ENCODE measurements at places on chromosomes 2 and 18. TPM values are rescaled to one million over a fixed set of nuclear protein-coding genes. Genes with fewer than 3 reads are reported as not detected.

GRCh38 chr2:1209761-1210160 lies 203.5 kb upstream of the TPO start:
- DNase-seq = no peak

DNA sequence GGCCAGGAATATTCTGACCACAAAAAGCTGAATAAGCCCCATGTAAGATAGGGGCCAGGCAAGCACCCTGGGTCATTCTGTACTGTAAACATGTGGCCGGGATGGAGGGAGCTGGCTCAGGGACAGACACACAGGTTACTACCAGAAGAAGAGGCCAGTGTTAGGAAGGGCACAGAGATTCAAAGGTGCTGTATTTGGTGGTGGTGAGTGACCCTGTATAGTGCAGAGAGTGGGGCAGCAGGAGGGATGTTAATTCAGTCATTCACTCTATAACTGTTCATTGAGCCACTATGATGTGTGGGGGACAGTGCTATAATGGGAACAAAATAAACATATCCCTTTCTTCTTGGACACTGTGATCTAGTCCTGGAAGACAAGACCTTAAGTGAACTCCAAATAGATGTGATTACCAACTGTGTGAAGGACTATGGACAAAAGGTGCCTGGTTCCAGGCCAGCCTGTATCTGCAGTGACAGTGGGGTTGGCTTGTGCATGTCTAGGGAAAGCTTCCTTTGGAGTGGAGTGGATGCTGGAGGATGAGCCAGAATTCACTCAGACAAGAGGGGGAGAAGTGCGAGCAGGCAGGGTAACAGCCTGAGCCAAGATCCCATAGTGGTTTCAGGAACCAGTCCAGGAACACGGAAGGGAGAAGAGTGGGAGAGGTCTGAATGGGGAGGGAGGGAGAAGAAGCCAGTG lies 8.3 kb downstream of the MOCOS start:
- no peak for DNase-seq

- no peak for DNase-seq
Measured at GRCh38 chr18:55390898-55391297, 197.1 kb downstream of the TCF4 start.

HOXD9 gene
- not detected for total RNA-seq

- no peak for DNase-seq
Measured at GRCh38 chr18:36211612-36212065, 24.3 kb downstream of the MOCOS start.

- DNase-seq = no peak
Measured at GRCh38 chr18:58466636-58467205, 162.2 kb downstream of the ALPK2 start.

- no peak for DNase-seq
Measured at GRCh38 chr2:174693344-174693743, 70.9 kb downstream of the CHRNA1 start.

DNA sequence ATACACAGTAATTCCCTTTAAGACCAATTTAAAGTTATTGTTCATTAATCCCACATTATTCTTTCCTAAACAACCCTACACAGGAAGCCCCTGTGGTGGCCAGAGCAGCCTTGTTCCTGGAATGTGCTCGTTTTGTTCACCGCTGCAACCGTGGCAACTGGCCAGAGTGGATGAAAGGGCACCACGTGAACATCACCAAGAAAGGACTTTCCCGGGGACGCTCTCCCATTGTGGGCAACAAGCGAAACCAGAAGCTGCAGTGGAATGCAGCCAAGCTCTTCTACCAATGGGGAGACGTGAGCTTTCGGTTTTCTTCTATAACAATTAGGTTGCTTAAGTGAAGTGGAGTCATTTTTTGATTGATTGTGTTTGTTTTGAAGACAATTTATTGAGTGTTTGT lies 101.0 kb downstream of the UNC80 start:
- DNase-seq = peak; percentile 50

- DNase-seq = no peak
Measured at GRCh38 chr2:190342611-190343010, 778 bp upstream of the INPP1 start.

DGKD gene
- total RNA-seq = 31.3 TPM

GRCh38 chr2:128457716-128458115 lies 139.0 kb upstream of the HS6ST1 start:
- no peak for DNase-seq

DNA sequence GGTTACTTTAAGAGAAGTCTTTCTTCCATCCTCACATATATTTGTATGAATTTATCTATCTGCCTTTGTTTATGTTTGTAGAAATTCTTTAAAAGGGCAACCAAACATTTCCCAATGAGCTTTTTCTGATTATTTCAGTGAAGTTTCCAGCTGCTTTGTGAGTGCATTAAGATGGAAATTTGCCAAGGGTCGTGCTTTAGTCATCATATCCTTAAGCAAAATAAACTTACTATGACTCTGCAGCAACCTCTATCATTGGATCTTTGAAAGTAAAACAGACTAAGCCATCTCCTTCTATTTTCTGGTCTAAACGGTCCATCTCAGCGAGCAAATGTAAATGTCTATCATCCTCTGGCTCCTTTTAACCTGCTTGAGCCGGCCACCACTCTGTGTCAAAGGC lies 489.3 kb downstream of the SOX11 start:
- no peak for DNase-seq

GRCh38 chr2:239142806-239143205 lies 258.0 kb downstream of the HDAC4 start:
- no peak for DNase-seq

DNA sequence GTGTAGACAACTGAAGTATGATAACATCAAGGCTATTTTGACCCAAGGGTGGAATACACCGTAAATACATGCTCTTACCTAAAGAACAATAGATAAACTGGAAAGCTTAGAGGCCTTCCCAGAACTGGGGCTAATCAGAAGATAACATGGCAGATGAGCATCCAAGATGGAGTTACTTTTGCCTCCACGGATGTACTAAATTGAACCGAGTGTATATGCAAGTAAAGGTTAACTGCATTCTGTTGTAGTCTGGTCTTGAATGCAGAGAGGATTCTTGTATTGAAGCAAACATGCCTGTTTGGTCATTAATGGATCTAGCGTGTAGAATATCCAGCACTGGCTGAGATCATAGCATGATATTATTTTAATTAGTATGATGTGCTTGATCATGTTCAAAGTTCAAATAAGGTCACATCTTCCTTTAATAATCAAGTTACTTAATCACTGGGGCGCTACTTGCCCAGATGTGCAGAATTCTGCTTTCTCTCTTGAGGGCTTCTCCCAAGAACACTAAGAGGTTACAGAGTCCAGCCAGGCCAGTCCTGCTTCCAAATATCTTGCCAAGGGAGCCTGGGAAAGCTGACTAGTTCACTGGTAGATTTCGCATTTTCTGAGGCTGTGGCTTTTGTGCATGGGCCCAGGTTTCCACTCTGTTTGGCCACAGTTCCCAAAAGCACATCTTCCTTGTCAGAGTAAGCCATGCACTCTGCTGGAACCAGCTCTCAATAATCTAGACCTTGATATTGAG lies 37.5 kb upstream of the ACSL3 start:
- DNase-seq = no peak

DNA sequence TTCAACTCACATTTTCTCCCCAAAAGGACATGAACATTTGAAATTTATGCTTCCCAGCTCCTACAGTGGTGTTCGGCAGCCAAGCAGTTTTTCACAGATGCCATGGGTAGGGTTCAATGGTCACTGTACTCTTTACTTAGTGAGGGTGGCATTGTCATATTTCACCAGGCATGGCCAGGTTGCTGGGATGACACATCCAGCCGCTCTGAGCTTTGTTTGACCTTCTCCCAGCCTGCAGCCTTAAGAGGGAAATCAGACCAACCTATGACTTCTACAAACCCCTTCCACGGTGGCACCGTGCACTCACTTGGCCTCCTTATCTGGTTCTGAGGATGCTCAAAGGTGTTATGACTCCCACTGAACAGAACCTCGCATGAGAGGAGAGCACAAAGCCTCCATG lies 108.4 kb upstream of the SH3BP4 start:
- no peak for DNase-seq

- DNase-seq = no peak
Measured at GRCh38 chr2:156332284-156332533, 312 bp downstream of the NR4A2 start.

GRCh38 chr2:135744760-135745314 lies 3.2 kb downstream of the UBXN4 start:
- DNase-seq = no peak

All from H1 (cell line).